ENCODE measurements at places on chromosomes 4 and X.

- DNase-seq: no peak
Observed at GRCh38 chr4:68592673-68593072, 16.6 kb upstream of the UGT2B17 start.

GRCh38 chr4:80446664-80447063, 111.1 kb downstream of the CFAP299 start:
- no peak for DNase-seq

DNA sequence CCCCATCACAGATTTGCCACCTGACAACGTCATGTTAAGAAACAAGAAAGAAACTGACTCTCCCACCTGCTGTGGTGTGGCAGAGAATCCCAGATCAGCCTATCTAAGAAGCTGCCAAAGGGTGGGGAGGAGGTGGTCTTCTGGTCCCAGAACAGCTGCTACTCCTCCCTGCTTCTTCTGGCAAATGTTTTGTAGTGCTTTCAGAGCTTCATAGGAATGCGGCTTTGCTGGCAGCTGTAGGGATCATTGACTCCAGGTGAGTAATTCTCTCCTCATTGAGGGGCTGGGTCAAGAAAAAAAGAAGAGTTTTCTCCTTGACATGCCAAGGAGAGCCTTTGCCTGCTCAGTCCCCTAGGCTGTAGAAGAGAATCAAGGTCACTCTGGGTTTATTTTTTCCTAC, 23.3 kb downstream of the NRK start:
- DNase-seq: no peak

DNA sequence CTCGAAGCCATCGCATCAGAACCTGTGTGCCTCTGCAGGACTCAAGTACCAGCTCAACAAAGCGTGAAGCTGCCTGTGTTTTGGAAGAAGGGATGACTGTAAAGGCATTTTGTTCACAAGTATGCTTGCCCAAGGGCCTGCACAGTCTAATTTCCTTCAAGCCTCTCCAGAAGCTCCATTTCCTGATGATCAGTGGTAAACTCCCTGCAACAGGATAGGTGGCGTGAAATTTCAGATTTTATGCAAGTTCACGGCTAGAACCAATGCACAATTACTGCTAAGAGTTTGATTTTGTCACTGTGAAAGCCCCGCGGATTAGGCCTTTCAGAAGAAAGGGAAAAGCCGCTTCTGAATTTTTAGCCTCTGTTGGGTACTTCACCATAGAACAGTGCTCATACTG, 89.2 kb upstream of the TAPT1 start:
- no peak for DNase-seq

- no peak for DNase-seq
Observed at GRCh38 chr4:30962939-30963338, 242.8 kb downstream of the PCDH7 start.

DNA sequence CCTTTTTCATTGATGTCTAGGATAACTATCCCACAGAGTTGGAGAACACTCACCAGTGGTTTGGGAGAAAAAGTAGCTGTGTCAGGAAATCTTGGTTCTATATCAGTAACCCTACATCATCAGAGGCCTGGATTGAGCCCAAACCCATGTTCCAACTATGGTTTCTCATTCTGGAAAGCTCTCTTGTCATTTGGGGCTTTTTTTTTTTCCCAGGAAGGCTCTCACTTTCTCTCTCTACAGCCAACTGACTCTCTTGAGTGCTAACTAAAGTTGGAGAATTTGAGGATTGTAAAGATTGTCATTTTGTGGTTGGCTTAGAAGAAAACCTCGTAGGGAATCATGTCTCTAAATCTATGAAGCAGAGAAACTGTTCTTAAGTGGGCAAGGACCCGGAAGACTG, 228.2 kb upstream of the DIPK2B start:
- no peak for DNase-seq

DNA sequence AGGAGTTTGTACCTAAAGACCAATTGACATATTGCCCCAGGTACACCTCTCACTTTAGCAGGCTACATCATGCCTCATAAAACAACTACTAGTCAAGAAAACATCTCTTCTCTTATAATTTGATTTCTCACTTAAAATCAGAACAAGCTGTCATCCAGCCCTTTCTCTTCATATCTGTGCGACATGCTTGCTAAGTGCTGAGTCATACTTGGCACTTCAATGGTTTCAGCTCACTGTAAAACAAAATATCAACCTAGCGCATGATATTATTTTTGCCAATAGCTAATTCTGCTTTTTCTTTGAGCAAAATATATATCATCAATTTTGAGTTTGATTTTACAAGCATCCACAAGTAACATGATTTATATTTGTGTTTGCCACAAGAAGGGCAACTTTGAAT, 27.9 kb upstream of the FUNDC1 start:
- DNase-seq: no peak

DNA sequence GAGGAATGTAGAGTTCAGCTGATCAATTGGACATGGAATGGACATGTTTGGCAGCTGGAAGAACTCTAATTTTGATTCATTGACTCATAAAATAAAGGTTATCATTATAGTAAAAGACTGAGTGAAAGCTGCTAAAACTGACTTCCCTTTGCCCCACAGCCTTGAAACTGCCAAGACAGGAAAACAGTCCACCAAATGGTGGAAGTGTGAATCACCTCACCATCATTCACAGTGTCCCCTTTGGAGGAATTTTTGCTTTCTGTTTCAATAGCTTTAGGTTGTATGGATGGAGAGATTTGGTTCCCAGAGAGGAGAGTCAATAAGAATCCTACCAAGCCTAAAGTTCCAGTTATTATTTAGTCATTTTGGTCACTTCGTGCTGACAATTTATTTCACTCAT, 20.8 kb upstream of the FREM3 start:
- no peak for DNase-seq

GRCh38 chr4:26242451-26242850, 78.4 kb upstream of the RBPJ start:
- DNase-seq: no peak

DNA sequence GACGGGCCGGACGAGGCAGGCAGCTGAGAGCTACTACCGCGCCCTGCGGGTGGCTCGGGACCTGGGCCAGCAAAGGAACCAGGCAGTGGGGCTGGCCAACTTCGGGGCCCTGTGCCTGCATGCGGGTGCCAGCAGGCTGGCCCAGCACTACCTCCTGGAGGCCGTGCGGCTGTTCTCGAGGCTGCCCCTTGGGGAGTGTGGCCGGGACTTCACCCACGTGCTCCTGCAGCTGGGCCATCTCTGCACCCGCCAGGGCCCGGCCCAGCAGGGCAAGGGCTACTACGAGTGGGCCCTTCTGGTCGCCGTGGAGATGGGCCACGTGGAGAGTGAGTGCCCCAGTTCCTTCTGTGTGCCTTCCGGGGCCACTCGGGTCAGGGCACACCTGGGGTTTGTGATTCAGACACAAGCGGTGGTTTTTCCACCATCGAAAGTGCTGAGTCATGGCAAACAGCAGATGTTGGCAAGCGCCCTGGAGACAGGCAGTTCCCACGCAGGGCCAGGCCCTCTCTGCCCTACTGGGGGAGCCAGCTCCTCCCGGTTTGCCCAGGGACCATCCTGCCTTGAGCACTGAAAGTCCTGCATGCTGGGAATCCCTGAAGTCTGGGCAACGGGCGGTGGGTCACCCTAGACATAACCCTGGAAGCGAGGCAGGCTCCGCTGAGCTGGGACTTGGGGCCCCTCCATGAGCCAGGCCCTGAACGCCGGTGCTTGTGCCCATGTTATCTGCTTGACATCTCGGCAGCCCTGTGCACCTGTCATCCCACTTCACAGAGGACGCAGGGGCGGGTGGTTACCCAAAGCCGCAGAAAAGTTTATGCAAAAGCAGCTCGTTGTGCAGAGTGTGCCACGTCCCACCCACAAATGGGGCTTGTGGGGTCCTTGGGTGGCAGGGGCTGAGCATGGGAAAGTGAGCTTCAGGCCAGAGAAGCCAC, 29.5 kb downstream of the SH3TC1 start:
- DNase-seq: peak; percentile 2

- no peak for DNase-seq
Observed at GRCh38 chr4:165514739-165515138, 135.9 kb downstream of the CPE start.

GRCh38 chr4:5993876-5994811, 24.1 kb downstream of the C4orf50 start:
- DNase-seq: no peak

GRCh38 chr4:101037938-101038413, 309.4 kb downstream of the PPP3CA start:
- no peak for DNase-seq

GRCh38 chrX:19625612-19626011, 110.3 kb upstream of the MAP3K15 start:
- DNase-seq: no peak

DNA sequence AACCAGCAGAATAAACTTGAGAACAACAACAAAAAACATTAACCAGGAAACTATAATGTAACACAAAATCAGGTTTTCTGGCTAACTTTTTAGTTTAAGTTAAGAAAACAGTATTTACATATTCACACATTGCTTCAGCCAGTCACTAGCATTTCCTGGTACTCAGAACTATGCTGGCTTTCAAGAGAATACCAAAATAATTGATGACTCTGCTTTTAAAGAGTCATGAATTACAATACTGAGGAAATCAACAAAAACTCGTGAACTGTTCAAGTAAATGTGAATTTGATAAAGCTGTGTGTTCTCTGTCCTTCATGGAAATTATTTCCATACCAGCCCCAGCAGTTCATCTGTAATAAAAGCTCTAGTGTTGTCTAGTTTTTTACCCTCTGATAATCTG, 27.4 kb downstream of the PRSS12 start:
- DNase-seq: no peak

- DNase-seq: no peak
Observed at GRCh38 chr4:37762991-37763368, 63.5 kb upstream of the PGM2 start.

GRCh38 chrX:130415201-130415600, 13.4 kb downstream of the RBMX2 start:
- no peak for DNase-seq

GRCh38 chr4:4857809-4858508, 1.5 kb upstream of the MSX1 start:
- no peak for DNase-seq

- DNase-seq: no peak
Observed at GRCh38 chr4:7147661-7148310, 44.6 kb upstream of the SORCS2 start.

- no peak for DNase-seq
Observed at GRCh38 chrX:43986083-43986482, 12.9 kb upstream of the NDP start.

DNA sequence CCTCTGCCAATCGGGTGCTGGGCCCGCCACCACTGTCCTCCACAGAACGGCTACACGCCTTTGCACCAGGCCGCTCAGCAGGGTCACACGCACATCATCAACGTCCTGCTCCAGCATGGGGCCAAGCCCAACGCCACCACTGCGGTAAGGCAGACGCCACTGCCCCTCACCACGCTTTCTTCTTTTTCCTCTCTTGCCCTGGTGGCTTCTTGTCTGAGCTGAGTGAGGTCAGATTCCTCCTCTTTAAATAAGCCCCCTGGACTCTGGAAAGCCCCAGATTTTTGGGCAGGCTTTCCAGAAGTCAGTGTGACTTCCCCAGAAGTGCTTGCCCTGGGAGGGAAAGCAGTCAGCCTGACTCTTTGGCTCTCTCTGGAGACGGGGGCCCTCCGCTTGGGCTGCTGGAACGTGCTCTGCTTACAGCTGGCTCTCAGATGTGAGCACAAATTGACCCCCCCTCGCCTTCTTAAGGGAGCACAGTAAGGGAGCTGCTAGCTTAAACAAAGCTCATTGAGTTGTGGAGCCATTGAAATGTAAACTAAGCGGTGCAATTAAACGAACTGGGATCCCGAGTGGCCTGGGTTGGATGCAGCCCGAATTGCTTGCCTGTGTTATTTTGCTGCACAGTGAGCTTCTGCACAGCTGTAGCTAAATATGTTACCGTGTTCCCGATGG, 243.1 kb downstream of the ANK2 start:
- DNase-seq: no peak

GRCh38 chr4:121338518-121338917, 42.3 kb downstream of the QRFPR start:
- DNase-seq: no peak

DNA sequence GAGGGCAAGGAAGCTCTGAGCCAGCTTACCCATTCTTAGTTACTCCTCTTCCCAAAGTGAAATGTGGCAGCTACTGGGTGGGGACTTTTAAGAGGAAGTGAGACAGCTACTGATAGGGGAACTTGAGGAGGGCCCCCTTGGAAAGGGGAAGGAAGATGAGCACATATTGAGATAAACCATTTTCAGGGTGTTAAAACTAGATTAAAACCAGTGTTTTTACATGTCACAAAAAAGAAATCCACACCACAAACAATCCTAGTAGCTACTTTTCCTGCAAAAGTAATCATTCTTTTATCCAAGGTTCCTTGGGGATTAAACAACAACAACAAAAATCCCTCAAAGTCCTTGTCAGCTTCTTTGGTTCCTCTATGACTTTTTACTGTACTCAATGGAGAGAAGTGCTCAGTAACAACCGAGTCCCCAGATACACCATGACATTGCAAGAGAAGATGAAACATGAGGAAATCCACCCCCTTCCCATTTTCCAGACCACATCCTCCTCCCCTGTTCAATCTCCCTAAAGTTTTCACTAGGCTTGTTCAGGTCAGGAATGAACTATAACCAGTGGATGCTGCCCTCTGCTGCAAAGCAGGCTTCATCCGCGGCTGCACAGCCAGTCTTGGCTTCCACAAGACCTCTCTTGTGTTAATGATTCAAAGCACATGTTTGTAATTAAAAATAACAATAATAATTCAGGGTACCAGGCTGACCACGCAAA, 113.5 kb upstream of the TMEM164 start:
- no peak for DNase-seq

- DNase-seq: no peak
Observed at GRCh38 chr4:113732-114131, 10.6 kb upstream of the ZNF718 start.

GRCh38 chrX:52118262-52118661, 49.3 kb upstream of the MAGED4B start:
- no peak for DNase-seq

GRCh38 chr4:147991543-147992283, 259.8 kb downstream of the ARHGAP10 start:
- DNase-seq: no peak

DNA sequence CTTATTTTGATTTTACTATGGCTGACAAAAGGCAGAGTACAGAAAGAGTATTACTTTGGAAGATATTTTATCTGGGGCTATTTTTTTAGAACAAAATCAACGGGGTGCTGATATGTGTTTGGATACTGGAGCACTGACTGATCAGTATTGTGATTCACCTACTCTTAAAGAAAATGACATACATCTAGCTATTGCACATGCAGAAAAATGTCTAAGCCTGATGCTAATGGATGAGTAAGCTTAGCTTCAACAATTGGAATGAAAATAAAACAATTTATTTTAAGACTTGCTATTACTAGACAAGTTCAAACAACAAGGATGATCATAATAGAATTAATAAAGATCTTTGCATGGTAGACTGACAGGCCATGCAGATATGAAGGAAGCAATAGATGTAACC, 262.0 kb downstream of the PPP1R2C start:
- no peak for DNase-seq

- no peak for DNase-seq
Observed at GRCh38 chrX:32530802-32531403, 680.4 kb downstream of the DMD start.

DNA sequence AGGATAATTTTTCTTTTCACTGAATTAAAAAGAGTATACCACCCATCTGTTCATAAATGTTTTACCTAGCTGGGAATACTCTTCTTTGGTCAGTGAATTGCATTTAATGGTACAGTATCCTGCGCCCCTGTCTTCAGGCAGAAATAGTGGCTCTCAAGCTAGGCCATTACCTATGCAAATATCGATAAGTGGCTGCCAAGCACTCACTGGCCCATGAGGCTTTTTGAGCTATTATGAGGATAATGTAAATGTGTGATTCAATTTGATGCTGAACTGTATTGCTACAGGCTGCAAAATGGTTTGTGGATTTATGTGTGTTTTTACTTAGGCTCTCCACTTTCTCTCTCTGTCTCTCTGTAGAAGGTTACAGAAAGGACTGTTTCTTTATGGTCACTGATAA, 30.1 kb upstream of the MTMR1 start:
- DNase-seq: no peak
